NCI-H774 (cell line): ENCODE measurements at places on chromosomes 6 and 20.

- DNase-seq: no peak
Observed at GRCh38 chr20:61803416-61803914, 262.2 kb downstream of the TAF4 start.

- DNase-seq: no peak
Observed at GRCh38 chr6:101800598-101800997, 407.1 kb downstream of the GRIK2 start.

- DNase-seq: no peak
Observed at GRCh38 chr6:170205126-170205525, 85.8 kb downstream of the DLL1 start.

- DNase-seq: no peak
Observed at GRCh38 chr6:169162249-169162648, 91.4 kb downstream of the THBS2 start.

DNA sequence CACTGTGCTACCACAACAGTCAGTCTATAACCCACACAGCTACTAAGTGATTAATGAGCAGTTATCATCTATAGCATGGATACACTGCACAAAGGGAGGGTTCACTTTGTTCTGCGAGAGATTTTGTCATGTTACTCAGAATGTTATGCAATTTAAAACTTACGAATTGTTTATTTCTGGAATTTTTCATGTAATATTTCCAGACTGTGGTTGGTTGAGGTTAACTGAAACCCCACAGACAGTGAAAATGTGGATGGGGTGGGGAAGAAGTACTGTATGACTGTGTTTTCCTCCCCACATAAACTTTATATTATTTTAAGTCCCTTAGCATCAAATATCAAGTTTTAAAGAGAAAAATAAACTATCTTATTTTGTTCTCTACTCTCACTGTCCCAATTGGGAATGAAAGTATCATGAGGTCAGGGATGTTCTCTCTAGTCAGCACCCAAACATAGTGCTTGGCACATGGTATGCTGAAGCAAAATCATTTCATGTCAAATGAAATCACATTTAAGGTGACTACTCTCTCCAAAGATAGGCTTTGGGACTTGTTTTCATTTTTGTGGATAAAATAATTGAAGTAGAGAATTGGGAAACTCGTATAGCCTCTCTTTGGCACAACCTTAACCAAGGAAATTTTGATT lies 25.4 kb downstream of the DOP1A start:
- no peak for DNase-seq

DNA sequence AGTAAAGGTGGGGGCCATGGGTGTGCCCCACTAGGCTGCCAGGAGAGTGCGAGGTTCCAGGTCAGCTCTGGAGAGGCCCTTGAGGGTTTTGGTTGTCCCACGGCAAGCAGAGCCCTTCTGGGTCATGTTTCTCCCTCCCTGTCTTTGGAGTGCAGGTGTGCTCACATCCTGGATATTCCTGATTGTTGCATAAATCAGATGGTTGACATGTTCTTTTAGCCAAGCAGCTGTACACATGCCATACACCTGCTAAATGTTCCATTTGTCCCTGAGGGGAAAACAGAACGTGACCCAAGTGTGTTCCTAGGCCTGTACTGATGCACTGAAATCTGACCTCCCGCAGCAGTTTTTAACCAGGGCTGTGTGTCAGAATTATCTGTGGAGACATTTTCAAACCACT lies 77.5 kb upstream of the BEND3 start:
- DNase-seq: peak; percentile 99

GRCh38 chr6:3117912-3118352 lies 579 bp upstream of the BPHL start:
- no peak for DNase-seq

DNA sequence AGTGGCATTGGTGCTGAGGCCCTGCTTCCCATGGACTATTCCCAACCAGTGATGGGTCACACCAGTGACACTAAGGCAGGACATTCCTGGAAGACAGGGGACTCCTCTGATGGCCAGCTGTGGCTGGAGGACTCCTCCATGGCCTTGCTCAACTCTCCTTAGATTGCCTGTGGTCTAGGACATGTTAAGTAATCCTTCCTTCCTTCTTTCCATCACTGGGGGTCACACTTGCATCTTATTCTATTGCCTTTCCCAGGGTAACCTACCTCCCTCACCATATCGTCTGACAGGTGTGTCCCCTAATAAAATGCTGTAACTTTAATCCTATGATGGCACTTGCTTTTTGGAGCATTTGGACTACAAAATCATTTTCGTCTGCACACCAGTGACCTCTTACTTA lies 24.5 kb upstream of the HLA-A start:
- DNase-seq: no peak

- no peak for DNase-seq
Observed at GRCh38 chr6:44957156-44957555, 371.0 kb upstream of the RUNX2 start.

DNA sequence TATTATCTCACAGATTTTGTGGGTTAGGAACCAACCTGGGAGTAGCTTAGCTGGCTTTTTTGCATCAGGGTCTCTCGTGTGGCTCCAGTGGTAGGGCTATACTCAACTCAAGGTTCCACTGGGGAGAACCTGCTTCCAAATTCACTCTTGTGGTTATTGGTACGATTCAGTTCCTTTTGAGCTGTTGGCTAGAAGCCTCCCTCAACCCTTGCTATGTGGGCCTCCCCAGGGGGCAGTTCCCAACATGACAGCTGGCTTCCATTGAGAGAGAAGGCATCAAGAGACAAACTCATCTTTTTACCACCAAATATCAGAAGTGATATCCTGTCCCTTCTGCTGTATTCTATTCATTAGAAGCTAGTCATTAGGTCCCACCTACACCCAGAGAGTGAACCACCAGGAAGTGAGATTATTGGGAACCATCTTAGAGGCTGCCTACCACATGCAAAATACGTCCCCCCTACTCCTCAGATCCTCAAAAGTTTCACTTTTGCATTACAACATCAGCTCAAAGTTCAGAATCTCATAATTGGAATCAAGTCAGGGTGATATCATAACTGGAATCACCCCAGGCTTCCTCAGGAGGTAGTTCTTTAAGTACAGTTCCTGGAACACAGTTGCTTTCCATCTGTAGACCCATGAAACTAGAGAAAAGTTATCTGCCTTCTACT lies 30.9 kb downstream of the MKKS start:
- no peak for DNase-seq

- DNase-seq: no peak
Observed at GRCh38 chr20:15637950-15638754, 935.1 kb downstream of the KIF16B start.

DNA sequence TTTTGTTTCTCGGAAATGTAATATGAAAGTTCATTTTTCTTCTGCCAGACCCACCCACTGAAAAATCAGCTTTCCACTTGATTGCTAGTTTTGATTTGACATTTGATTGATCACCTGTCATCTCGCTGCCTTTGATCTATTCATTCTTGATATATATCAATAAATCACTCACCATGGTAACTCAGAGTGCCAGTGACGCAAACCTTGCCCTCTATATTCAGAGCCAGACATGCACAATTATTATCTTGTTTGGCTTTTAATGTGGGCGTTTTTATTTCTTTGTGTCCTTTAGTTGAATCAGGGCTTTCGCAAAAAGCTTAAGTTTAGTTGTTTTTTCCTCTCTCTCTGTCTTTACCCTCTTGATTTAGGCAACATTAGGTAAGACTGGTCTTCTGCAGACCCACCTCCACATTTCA lies 2.0 kb downstream of the TSHZ2 start:
- no peak for DNase-seq

DNA sequence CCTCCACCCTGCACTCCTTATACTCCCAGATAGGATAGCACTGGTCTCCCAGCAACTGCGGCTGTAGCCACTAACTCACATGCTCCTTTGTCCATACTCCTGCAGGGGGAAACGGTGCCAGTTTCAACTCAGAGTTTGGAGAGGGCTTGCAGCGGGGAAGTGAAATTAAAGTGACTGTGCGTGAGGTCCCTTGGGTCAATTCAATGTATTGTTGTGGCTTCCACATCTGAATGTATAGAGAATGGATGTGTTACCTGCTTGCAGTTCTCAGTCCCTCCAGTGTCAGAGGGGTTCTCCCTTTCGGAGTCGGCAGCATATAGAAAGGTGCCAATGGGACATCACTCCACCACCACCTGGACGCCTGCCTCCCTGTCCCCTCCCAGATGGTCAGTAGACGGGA lies 93.6 kb upstream of the CNKSR3 start:
- DNase-seq: no peak

- DNase-seq: no peak
Observed at GRCh38 chr6:105319331-105319730, 83.6 kb downstream of the PREP start.

DNA sequence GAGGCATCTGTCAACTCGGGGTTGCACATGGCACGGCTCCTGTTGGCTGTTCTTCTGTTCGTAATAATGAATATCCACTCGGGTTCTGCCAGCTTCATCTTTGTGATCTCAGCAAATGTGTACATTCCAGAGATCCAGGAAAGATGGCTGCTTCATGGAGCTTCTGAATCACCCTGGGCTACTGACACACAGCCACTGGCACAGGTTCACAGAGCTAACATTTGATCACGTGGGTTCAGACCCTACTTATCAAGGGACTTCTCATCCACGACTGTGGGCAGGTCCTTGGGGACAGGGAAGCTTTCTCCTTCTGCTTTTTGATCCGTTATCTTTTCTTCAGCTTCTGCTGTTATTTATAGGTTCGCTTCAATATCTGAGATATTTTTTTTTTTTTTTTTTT lies 18.1 kb downstream of the PPP1R3G start:
- DNase-seq: no peak

GRCh38 chr6:17987697-17988421 lies 424 bp upstream of the KIF13A start:
- DNase-seq: peak; percentile 45

- no peak for DNase-seq
Observed at GRCh38 chr6:38959138-38959537, 89.4 kb upstream of the GLP1R start.

GRCh38 chr20:57594092-57594951 lies 25.9 kb downstream of the ZBP1 start:
- peak; percentile 2 for DNase-seq

- no peak for DNase-seq
Observed at GRCh38 chr6:135622081-135622480, 124.5 kb upstream of the AHI1 start.

GRCh38 chr20:58389324-58389967 lies 417 bp downstream of the VAPB start:
- DNase-seq: no peak

DNA sequence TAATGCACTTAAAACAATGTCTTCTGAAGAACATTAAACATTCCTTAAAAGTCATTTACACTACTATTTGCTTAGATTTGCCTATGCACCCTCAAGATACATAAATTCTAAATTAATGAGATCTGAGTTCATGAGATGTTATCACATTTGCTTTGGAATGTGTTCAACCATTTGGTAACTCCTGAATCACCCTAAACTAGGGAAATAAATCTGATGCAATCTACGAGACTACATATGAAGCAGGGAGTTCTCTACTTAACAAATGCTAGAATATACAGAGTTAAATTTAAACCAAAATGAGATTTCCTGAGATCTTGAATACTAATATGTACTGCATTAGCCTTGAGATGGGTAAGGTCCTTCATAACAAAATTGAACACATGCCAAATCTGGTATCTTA lies 170.1 kb downstream of the CLIC5 start:
- no peak for DNase-seq

- no peak for DNase-seq
Observed at GRCh38 chr20:39829256-39829655, 859.8 kb downstream of the MAFB start.

DNA sequence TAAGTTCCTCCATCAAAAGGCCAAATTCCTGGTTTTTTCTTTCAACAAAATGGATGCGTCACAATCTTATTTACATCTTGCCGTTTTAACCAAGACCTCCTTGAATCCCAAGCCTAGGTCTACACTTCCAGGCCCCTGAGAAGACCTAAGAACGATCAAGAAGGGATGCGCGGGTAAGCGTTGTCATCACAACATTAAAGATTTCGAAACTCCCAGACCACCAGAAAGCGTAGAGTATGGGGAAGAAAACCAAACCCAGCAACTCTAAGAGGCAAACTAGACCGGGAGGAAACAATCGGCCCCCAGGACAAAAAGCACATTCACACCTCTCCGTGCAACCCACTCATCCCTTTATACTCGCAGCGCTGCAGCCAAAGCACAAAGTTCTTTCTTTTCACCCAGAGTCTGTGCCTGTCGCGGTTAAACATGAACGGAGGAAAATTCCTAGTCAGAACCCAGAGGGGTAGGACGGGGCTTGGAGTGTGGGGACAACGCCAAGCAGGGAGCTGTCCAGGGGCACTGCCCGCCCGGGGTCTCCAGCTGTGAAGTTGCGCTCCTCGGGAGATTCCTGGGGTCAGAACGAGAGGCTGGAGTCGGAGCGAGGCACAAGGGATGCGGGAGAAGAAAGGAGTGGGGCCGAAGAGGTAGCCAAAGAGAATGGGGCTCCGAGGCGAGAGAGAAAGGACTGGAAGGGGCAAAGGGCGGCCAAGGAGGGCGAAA lies 725 bp downstream of the OSER1 start:
- DNase-seq: no peak

- no peak for DNase-seq
Observed at GRCh38 chr6:14873781-14874441, 372.0 kb upstream of the JARID2 start.

- DNase-seq: no peak
Observed at GRCh38 chr20:48814633-48815032, 13.2 kb downstream of the PREX1 start.

GRCh38 chr20:61312925-61313324 lies 60.9 kb downstream of the CDH4 start:
- no peak for DNase-seq

GRCh38 chr6:1346558-1347091 lies 34.7 kb downstream of the FOXQ1 start:
- no peak for DNase-seq

DNA sequence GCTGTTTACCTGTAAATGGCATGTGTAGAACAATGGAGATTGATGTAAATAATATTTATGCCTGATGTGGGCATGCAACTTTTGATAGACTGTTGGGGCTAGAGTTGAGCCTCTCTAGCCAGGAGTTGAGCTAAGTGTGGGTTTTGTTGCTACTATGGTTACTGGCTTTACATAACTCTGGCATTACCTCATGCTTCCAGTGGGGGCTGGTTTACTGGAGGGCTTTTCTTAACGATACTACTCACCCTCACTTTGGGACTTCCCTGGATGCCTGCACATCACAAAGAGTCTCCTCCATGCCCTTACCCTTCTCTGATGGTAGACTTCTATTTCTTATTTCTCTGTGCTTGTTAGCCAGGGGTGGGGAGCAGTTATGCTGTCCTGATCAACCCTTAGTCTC lies 524.6 kb upstream of the CDH4 start:
- no peak for DNase-seq

DNA sequence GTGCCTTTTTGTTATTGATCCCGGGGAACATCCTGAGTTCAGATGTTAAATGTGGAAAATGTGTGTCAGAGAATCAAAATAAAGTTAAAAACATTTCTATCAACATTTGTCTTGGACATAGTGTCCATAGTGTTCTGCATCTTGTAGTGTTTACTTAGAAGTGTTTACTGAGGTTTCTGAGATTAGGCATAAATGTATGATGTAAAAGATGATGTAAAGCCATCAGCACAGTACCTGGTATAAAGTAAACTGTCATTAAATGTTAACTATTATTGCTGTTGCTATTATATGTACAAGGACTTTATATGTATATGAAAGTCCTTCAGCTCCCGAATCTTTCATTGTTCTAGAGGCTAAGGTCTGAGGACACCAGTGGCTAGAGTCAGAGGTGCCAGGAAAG lies 28.2 kb upstream of the VEGFA start:
- peak; percentile 8 for DNase-seq
